ENCODE measurements at places on chromosomes 16 and 17. TPM values are rescaled to one million over a fixed set of nuclear protein-coding genes. Genes with fewer than 3 reads are reported as not detected.

The PIK3R5 gene
- not detected for total RNA-seq

The ALDH3A1 gene
- 20.0 TPM for total RNA-seq

The DCTPP1 gene
- total RNA-seq: 111 TPM

The CMTM4 gene
- 70.2 TPM for total RNA-seq
